NCI-H82 (cell line): ENCODE measurements at places on chromosomes 1 and 21.

DNA sequence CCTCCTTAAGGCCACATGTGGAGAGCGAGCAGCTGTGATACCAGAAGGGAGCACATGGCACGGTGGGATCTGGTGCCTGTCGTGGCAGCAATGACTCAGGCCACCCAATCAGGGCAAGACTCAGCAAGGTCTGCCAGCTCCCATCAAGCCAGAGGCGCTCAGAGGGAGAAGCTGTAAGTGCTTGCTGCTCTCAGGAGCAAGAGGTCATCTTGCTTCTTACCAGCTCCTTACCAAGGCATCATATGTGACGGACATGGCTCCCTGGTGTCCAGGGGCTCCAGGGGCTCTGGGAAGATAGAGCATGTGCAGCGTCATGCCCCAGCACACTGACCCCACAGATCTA is 72.9 kb downstream of the ITPKB start:
- DNase-seq: no peak

GRCh38 chr1:40107290-40107959 is 10.4 kb upstream of the PPT1 start:
- no peak for DNase-seq

GRCh38 chr1:53321366-53321765 is 6.5 kb downstream of the LRP8 start:
- peak; percentile 68 for DNase-seq

GRCh38 chr21:45522986-45523385 is 19.3 kb downstream of the SLC19A1 start:
- no peak for DNase-seq

GRCh38 chr21:28758042-28758882 is 234.4 kb downstream of the LTN1 start:
- no peak for DNase-seq

- DNase-seq: no peak
Measured at GRCh38 chr1:214761030-214761429, 158.0 kb downstream of the CENPF start.

GRCh38 chr1:8422510-8423268 is 104.8 kb downstream of the SLC45A1 start:
- DNase-seq: no peak

DNA sequence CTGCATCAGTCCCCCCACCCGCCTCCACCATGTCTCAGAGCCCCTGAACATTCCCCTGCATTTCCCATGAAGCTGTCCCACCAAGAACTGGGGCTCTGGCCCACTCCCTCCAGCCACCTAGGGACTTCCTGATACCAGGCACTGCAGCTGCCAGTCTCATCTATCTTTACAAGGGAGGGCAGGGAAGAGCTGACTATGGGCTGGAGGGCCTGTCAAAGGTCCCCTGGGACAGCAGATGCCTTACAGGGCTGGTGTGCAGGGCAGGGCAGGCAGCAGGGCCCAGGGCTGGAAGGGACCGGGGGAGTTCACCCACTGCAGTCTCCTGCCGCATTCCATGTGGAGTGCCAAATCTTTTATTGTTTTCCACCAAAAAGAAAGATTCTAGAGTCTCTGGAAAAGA is 17.6 kb downstream of the SHISA4 start:
- DNase-seq: peak; percentile 69

DNA sequence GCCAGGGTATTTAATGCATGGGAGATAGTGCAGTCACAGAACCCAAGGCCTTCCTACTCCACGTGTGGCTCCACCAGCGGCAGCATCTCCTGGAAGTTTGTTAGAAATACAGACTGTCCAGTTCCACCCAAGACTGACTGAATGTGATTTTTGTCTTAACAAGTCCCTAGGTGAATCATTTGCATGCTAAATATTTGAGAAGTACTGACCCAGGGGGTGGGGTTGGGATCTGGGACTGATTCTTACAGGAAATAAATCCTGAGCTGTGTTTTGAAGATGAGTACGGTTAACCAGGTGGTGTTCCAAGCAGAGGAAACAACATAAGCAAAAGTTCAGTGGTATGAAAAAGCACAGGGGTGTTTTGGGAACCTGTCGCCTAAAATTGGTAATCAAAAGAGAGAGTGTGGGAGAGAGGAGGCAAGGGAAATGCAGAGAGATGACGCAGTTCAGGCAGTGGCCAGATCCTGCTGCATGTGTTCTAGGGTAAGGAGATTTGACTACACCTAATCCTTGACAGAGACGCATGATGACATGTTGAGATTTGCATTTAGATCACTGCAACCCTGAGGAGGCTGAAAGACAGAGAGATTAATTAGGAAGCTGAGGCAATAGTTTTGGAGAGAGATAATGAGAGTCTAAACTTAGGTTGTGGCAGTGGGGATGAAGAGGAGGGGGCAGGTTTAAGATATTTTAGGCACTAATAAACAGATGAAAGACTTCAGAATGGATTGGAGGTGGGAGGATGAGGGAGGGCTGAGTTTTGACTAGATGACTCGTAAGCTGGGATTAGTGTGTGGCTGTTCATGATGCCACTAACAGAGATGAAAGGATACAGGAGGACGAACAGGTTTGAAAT is 3.7 kb upstream of the ZNF326 start:
- DNase-seq: peak; percentile 100

DNA sequence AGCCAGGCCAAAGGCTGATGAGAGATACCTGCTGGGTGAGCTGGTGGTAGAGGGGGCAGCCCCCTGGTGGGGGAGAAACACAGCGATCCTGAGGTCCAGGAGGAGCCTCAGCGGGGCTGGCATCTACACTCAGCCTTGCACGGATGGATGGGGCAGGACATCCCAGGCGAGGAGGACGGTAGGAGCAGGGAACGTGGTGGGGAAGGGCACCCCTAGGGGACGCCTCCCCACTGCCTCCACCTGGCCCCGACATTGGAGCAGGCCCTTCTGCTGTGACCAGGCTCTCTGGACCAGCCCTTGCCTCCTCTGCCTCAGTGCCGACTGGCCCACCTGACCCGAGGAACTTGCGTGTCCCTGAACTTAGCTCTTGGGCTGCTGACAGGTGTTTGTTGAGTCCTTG is 6.4 kb upstream of the MMEL1 start:
- no peak for DNase-seq

DNA sequence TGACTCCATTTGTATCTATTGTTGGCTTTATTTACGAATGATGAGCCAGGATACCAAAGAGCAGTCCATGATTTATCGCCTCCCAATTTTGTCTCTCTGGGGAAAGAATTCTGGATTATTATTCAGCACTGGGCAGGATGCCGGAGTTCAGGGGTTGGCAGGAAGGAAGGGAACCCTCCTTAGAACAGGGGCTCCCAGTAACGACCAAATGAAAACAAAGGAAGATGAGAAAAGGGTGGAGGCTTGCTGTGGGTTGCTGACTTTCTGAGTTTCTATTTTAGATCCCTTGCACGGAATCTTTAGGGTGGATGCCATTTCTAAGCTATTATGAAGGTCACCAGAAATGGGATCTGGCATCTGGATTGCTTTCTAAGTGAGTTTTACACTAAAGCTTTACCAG is 231.2 kb upstream of the LYPLAL1 start:
- no peak for DNase-seq

DNA sequence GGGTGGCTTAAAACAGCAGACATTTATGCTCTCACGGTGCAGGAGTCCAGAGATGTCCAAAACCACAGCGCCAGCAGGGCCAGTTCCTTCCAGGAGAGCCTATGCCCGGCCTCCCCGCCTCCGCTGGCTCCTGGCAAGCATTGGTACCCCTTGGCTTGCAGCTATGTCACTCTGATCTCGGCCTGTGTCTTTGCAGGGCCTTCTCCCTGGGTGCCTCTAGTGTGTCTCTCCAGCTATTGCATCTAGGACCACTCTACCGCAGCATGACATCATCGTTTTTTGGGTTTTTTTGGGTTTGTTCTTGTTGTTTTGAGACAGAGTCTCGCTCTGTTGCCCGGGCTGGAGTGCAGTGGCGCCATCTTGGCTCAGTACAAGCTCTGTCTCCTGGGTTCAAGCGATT is 197.6 kb upstream of the VAMP3 start:
- DNase-seq: no peak

GRCh38 chr1:57464756-57465155 is 40.9 kb upstream of the DAB1 start:
- DNase-seq: no peak

DNA sequence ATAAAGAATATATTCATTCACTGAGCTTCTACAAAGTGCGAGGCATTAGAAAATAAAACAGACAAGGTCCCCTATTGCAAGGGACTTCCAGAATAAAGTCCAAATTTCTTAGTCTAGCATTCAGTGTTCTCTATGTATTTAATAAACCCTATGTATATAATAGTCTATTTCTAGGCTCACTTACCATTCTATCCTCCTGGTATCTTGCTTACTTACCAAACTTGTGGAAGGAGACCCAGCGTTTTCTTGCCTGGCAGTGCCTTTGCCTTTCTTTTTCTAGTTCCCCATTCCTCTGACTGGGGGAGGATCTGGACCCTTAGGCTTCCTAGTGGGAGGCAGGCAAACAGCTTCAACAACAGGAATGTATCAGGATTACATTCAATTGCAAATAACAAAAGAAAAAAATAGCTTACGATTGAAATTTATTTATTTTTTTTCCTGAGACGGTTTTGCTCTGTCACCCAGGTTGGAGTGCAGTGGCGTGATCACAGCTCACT is 690 bp upstream of the RNF19B start:
- DNase-seq: no peak

- DNase-seq: no peak
Measured at GRCh38 chr1:153357853-153358690, at the start of gene S100A9. TSS of gene S100A9 (plus strand) at chr1:153357854. CDS start at chr1:153358284, 430 bp downstream.

- DNase-seq: no peak
Measured at GRCh38 chr1:163082971-163083370, 13.8 kb downstream of the RGS4 start.

DNA sequence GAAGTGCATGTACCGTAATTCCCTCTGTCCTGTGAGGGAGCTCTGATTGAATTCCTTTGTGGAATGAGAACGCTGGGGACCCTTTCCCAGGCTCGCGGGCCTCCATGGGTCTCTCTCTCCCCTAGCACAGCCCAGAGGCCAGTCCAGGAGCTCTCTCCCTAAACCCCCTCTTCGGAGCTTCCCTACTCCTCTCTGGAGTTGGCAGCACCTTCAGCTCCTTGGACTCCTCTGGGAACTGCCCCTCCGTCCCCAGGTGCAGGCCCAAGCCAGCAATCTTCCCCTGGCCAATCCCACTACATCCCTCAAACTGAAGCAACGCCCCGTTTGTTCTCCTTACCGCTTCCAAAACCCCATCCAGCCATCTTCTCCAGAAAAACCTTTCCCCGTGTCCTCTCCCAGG is 10.5 kb upstream of the SYNC start:
- no peak for DNase-seq

DNA sequence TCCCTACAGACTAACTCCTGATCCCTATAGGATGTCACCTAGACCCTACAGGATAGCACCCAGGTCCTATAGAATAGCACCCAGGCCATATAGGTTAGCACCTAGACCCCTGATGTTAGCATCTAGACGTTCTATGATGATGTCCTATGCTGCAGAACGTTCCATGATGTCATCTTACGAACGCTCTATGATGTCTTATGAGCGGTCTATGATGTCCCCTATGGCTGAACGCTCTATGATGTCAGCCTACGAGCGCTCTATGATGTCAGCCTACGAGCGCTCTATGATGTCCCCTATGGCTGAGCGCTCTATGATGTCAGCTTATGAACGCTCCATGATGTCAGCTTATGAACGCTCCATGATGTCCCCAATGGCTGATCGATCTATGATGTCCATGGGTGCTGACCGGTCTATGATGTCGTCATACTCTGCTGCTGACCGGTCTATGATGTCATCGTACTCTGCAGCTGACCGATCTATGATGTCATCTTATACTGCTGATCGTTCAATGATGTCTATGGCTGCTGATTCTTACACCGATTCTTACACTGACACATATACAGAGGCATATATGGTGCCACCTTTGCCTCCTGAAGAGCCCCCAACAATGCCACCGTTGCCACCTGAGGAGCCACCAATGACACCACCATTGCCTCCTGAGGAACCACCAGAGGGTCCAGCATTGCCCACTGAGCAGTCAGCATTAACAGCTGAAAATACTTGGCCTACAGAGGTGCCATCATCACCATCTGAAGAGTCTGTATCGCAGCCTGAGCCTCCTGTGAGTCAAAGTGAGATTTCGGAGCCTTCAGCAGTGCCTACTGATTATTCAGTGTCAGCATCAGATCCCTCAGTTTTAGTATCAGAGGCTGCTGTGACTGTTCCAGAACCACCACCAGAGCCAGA is 9.5 kb downstream of the SON start:
- no peak for DNase-seq

- DNase-seq: no peak
Measured at GRCh38 chr1:230849451-230850224, 18.7 kb downstream of the C1orf198 start.

- peak; percentile 33 for DNase-seq
Measured at GRCh38 chr1:154502744-154503115, 518 bp upstream of the SHE start.

DNA sequence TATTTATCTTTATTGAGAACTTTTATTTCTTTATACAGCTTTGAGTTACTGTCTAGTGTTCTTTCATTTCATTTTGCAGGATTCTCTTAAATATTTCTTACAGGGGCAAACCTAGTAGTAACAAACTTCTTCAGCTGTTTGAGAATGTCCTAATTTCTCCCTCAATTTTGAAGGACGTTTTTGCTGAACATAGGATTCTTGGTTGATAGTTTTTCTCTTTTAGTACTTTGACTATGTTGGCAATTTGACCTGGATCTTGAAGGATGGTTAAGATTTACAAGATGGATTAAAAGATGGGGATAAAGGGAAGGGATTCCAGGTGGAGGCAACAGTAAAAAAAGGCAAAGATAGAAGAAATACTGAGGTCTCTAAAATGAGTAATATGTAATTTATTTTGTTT is 38.9 kb downstream of the XPR1 start:
- no peak for DNase-seq

- no peak for DNase-seq
Measured at GRCh38 chr1:231776010-231776756, 149.6 kb downstream of the DISC1 start.

DNA sequence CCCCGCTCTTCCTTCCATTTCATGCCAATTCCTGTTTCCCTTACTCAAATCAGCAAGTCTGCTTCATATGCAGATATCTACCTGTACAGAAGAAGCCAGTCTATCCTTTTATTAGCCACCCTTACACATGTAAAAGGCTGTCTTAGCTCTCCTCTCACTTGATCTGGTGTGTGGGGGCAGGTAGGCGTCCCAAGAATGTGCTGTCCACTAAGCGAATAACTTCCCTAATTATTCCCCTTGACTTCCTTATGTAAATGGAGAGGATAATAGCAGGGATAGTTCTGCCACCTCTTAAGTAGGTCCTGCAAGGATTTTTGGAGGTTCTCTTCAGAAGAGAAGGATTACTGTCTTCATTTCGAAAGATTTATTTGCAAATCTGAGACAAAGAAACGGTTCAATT is 160.4 kb downstream of the TTLL7 start:
- DNase-seq: no peak

GRCh38 chr1:231705806-231706760 is 79.5 kb downstream of the DISC1 start:
- DNase-seq: no peak
